ENCODE measurements at places on chromosomes 11 and 22.

- no peak for DNase-seq
Observed at GRCh38 chr11:109818290-109818689, 274.9 kb upstream of the ZC3H12C start.

- no peak for DNase-seq
Observed at GRCh38 chr22:31680861-31681341, 18.9 kb upstream of the PISD start.

DNA sequence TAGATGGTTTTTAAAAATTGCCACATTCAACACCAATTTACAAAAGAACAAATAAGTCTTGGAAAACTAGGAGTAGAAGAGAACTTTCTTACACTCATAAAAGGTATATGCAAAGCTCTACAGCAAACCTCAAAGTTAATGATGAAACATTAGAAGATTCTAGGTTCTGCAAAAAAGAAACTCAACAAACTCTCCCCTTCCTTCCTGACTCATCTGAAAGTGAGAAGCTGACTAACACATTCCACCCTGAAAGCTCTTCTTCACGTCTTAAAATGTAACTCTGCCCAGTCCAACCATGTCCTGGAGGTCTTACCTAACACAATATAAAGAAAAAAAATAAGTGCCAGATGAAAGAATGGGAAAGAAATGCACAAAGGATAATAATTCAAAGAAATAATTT lies 218.9 kb upstream of the ISX start:
- peak; percentile 27 for DNase-seq

DNA sequence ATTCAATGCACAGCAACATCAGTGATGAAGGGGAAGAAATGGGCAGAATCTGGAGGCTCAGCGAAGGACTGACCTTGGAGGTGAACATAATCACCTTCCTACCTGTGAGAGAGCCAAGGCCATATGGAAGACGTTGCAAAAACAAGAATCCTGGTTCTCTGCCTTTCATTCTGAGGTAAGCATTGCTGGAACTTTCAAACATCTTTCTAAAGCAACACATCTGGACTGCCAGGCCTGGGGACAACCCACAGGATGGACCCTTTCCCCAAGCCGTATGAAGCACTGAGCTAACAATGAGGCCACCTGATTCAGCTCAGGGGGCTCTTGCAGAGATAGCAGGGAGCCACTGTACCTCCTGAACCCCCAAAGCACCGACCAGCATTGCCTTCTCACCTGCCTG lies 70.5 kb downstream of the ETS1 start:
- DNase-seq, result no peak

GRCh38 chr22:35582861-35583670 lies 34.1 kb downstream of the MB start:
- DNase-seq, result peak; percentile 72

- no peak for DNase-seq
Observed at GRCh38 chr11:75103380-75104026, 6.8 kb upstream of the OR2AT4 start.

- DNase-seq, result no peak
Observed at GRCh38 chr11:95241681-95242081, 10.7 kb upstream of the SESN3 start.

GRCh38 chr22:25670070-25670461 lies 71.9 kb upstream of the MYO18B start:
- no peak for DNase-seq

DNA sequence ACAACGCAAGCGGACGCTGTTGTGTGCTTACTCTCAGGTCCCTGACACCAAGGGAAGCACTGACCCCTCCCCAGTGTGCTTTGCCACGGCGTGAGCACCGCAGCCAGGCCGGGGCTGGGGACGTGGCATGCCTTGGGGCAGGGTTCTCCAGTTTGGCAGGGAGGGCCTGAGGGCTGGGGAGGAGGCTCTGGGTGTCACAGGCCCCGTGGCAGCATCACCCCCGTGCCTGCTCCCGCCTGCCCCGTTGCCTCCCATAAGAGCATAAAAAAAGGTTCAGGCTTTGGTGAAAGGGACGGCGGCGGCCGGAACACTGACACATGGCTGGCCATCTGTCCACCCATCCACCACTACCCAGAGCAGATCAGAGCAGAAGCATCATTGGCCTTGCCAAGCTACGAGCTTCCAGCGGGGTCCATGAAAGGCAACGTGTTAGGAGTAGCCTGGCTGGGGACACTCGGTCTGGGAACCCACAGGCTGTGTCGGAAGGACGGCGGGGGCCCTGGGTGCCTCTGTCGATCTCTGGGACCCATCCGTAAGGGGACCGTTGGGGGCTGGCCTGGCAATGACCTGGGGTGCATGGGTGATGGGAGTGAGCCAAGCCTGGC lies 183.0 kb downstream of the IGLL1 start:
- DNase-seq, result no peak

DNA sequence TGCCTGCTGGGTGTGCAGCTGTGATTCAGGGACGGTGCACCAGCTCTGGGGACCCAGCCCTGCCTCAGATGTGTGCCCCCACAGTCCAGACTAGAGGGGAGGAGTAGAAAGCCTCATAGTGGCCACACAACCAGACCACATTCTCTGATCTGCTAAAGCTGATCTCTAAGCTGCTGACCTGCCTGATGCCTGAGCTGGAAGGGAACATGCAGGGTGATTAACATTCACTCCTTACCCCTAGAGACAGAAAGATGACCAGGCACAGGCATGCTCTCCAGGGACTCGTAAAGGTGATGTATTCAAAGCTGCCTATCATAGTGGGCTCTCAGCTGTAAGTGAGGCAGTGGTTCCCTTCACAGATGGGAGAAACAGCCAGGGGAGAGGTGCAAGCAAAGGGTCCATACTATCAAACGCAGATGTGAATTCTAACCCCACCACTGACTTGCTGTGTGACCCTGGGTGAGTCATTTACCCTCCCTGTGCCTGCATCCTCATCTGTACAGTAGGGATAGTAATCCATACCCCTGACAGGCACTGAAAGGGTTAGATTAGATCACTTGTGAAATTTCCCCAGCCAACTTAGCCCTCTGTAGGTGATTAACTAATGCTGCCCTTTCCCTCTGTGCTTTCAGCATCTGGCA lies 29.0 kb upstream of the LRRC32 start:
- DNase-seq, result no peak

GRCh38 chr11:19652623-19653375 lies 59.8 kb upstream of the NAV2 start:
- DNase-seq, result no peak

GRCh38 chr11:86675017-86675416 lies 2.6 kb upstream of the ME3 start:
- DNase-seq, result no peak

- DNase-seq, result no peak
Observed at GRCh38 chr11:133425992-133426391, 106.3 kb downstream of the OPCML start.

GRCh38 chr22:37817705-37818408 lies 5.3 kb upstream of the GALR3 start:
- DNase-seq, result peak; percentile 90

- DNase-seq, result no peak
Observed at GRCh38 chr11:63537293-63538101, 889 bp downstream of the PLAAT4 start.

GRCh38 chr11:109728056-109728455 lies 306.1 kb downstream of the C11orf87 start:
- no peak for DNase-seq

DNA sequence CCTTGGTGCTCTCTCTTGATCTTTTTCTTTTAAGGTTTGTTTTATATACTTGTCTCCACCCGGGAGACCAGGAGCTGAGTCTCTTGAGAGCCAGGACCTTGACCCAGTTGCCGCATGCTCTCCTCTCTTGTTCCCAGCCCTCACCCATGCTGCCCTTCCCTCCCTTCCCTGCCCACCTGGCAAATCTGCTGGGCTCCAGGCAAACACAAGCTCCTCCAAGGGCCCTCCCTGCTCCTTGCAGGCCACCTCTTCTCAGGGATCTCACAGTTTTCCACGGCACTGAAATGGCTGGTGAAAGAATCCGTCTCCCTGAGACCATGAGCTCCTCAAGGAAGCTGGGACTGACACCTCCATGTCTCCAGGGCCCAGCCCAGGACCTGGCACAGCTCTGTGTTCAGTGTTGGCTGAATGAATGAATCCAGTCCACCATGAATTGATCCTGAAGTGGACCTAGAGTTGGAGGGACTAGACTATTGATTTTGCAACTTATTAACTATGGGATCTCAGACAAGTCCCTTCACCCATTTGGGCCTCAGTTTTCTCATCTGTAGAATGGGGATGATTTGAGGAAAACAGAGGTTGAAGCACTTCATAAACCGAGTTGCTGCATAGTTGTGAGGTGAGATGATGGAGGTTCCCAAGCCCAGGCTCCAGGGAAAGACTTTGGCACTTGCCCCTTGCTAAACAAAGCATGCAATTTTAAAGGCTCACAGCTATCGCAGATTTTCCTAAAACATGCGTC lies 25.1 kb upstream of the FBLN1 start:
- no peak for DNase-seq

DNA sequence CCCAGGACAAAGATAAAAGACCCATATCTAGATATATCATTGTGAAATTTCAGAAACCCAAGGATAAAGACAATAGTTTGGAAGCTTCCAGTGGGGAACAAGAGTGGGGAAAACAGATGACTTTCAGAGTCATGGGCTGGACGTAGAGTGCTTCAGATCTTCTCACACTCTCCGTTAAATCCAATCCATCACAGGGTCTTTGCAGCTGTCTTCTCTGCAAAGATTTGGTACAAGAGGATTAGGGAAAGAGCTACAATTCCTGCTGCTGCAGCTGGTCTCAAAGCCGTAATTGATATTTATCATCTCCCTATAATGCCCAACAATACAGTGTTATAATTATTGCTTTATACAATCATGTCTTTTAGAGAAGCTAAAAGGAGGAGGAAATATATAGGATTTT lies 63.4 kb upstream of the CLPB start:
- DNase-seq, result no peak

- peak; percentile 54 for DNase-seq
Observed at GRCh38 chr11:95081412-95081811, 8.2 kb upstream of the ENDOD1 start.

DNA sequence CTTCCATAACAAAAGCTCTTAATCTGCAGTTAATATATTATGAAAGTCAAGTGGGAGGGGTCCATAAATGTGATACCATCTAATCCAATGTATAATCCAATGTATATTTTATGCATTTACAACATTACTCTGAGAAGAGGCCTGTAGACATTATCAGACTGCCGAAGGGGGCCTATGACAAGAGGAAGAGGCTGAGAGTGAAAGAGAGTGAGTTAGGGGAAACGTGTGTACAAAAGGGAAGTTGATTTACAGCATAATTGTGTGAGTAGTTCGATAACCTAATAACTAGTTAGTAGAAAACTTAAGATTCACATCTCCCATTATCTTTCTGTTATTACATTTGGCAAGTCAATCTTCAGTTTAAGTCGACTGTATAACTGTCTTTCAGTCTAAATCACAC lies 86.6 kb downstream of the DDX10 start:
- no peak for DNase-seq

DNA sequence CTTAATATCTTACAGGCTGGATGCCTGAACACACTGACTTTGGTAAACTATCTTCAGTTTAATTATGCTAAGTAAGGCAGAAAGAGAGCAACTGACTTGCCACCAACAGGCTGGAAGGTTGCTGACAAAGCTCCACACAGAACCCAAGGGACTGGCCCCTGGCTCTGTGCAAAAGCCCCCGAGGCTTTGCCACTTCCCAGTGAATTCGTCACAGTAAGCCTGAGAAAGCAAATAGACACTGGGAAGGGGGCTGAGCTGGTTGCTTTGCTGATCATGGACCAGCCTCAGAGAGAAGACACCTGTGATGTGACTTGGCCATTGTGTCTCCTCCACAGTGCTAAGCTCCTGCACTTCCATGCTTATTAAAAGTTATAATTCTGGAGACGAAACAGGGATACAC lies 91.7 kb downstream of the BLID start:
- DNase-seq, result no peak

DNA sequence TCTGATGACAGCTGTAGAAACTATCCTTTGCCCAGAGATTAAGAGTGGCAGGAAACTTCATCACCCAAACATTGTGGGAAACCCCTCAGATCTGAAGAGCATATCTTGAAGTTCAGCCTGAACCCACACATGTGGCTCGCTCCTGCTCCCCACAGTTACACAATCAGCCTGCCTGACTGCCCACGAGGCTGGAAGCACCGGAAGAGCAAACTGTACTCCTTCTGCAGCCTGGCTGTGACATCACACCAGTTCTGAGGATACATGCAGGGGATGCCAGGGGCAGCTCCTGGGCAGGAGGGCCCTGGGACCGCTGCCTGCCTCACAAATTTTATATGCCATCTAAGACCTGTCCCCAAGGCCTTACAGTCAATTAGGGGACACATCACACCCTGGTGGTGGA lies 444.4 kb downstream of the BUD13 start:
- no peak for DNase-seq

- DNase-seq, result no peak
Observed at GRCh38 chr22:46260038-46260437, 3.1 kb downstream of the PKDREJ start.

DNA sequence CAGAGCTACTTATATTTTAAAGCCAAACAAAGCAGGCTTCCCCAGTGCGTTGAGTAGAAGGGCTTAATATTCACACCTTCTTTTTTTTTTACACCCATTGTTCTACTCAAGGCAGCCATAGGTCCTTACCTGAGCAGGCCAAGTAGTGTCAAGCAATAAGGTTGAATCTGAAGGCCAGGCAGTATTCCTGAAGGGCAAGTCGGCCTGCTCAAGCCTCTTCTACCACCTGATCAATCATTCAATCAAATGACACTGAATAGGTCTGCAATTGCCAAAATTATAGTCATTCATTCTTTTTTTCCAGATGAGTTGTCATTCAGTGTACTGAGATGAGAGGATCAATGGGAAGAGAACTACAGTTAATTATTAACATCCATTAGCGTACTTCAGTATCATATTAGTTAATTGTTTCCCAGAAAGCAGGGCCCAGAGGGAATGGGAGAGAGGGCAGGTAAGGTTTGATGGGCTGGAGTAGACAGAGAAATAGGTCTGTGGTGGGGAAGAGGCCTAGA lies 11.9 kb upstream of the PPP2R1B start:
- peak; percentile 11 for DNase-seq

DNA sequence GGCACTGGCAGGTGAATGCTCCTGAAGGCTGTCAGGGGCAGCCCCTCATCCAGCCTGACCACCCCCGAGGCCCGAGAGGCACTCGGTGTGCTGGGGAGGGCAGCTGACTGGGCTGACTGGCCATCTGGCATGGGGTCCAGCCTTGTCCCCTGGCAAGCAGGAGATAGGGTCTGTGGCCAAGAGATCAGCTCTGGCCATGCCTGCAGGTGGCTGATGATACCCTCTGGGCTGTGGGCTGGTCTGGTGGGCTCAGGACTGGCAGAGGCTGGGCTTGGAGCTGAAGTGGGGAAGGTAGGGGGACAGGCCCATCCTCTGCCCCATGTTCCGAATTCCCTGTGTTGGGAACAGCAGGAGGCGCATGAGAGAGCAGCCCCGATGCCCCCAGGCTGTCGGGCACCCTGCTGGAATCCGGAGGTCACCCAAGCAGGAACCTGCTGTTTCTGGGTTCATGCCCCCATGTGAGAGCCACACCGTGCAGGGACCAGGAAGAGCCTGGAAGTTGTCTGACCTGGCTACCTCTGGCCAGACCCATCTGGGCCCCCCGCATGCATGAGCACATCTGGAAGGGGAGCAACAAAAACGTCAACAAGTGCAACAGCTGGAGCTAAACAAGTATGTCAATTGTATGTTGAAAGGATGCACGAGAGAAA lies 527.0 kb downstream of the TBC1D22A start:
- DNase-seq, result no peak

GRCh38 chr11:67158221-67158620 lies 39.2 kb downstream of the KDM2A start:
- no peak for DNase-seq
